ENCODE measurements at places on chromosomes 2 and 18. TPM values are rescaled to one million over a fixed set of nuclear protein-coding genes. Genes with fewer than 3 reads are reported as not detected.
A peak's percentile ranks its signal among the peaks of the same experiment; 100 is the strongest.

- DNase-seq = no peak
These were observed 43.1 kb downstream of the KCTD18 start for GRCh38 chr2:200466425-200467418.

DNA sequence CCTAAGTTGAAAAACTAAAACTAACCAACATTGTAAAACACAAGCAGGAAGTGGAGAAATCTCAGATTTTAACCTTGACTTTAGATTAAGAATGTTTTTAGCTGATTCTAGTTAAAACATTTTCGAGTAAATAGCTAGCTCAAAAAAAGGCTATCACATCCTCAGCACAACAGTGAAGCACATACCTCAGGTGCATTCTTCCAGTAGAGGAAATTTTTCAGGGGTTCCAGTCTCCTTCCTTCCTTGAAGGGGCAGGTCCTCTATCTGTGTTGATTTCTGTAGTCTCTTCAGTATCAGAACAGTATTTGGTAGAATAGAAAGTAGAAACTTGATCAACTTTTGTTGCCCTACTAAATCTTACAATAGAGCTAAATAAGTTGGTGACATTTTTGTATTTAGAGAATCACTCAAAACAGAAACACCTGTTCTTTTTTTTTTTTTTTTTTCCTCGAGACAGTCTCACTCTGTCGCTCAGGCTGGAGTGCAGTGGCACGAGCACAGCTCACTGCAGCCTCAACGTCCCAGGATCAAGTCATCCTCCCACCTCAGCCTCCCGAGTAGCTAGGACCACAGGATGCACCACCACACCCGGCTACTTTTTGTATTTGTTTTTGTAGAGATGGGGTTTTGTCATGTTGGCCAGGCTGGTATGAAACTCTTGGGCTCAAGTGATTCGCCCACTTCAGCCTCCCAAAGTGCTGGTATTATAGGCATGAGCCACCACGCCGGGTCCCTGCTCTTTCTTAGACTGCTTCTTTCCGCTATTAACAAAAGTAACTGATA is 6.9 kb upstream of the GPR155 start:
- no peak for DNase-seq

NTSR2 gene
- total RNA-seq = not detected

MBP gene
- total RNA-seq = 4.7 TPM

DNA sequence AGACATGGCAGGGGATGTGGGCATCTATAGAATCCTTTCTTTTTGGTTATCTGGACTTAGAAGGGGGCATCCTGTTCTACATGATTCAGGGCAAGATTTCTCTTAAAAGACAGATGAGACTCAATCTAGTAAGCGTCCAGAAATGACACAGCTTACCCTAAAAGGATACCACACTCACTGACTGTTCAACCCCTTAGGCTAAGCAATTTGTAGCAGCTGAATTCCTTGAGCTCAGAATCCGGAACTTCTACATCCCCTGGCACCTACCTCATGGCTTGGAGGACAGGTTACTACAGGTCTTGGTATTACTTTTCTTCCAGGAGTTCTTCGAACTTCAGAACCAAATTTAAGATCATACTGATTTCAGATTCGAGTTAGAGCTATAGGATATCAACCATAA is 138.4 kb downstream of the LAMA3 start:
- peak; percentile 94 for DNase-seq

RNF152 gene
- total RNA-seq = 5.8 TPM

GRCh38 chr2:8539743-8540551 is 141.9 kb upstream of the ID2 start:
- peak; percentile 26 for DNase-seq

DNA sequence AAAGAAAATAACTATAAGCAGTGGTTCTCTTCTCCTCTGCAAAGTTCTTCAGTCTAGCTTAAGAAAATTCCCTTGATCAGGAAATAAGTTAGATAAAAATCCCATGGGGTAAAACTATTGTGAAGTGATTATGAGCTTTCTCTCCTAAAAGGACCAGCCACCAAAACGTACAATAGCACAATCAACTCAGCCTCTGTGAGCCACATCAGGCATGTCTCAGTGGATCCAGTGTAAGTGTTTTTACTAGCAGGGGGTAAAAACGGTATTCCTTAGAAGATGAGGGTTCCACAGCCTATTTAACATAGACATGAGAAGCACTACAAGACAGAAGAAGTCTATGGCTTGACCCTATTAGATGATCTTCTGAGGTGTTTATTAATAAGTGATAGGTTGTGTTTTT is 503.2 kb downstream of the PIK3C3 start:
- no peak for DNase-seq

DNA sequence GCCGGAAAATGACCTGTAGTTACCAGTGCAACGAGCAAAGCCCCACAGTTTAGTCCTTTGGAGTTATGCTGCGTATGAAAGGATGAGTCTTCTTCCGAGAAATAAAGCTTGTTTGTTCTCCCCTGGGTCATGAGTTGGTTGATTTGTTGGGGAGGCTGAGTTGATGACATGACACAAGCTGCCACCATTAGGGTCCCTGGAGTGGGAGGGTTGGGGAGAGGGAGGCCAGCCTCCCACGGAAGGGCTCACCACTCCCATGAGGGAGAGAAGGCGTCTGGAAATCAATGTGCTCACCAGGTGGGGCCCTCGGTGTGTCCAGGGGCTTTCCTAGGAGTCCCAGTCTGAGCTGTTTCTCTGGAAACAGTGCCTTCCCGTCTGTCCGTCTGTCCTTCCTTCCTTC is 7.4 kb upstream of the DGKD start:
- DNase-seq = no peak

DNA sequence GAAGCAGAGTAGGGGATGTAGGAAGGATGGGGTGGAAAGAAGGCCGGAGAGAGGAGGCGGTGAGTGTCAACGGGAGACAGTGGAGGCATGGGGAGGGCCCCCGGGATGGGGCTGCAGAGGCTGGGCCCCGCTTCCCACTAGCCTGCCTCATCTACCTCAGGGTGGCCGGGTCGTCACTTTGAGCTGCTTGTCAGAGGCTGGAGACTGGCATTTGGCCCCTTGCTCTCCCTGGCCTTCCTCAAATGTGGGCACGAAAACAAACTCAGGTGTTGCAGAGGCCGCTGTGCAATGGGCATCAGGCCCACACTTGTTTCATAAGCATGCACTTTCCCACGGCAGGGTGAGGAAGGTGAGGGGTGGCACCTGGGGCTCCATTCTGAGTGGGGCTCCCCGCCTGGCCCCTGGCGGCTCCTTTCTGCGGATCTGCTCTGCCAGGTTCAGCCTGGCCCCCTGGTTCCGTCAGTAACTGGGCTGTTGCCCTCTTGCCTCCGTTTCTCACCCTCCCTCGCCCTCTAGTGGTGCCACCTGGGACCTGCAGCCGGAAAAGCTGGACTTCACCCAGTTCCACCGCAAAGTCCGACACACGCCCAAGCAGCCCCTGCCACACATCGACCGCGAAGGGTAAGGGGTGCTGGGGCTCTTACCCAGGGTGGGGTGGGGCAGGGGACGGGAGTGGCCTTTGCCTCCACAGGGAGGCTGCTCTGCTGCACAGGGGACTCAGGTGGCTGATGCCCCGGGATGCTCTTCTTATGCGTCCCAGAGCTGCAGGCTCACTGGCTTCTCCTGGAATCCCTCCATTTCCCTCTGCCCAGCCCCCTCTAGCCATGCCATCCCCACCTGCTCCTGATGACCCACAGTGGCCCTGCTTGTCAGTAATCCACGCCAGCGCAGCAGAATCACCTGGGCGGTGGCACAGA is 125.4 kb downstream of the CTIF start:
- DNase-seq = peak; percentile 27

CARF gene
- total RNA-seq = 1.3 TPM

SYT4 gene
- 0.67 TPM for total RNA-seq

GRCh38 chr2:219634951-219635751 is 7.7 kb downstream of the SLC4A3 start:
- DNase-seq = no peak

DNA sequence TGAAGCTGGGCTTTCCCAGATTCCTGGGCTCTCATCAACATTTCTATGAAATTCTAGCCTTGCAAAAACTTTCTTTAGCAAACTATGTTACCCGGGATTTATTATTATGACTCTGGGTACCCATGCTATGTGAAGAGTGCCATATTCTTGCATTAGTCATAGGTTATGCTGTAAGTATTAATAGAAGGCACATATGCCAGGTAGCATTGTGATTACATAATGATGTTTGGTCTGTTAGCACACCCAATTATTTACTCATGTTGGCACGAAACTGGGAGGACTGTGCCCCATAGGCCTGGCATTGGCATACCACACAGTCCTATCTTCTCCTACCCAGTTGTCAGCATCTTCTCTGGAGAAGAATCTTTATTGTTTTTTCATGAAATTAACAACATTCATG is 171.0 kb downstream of the SLC4A3 start:
- no peak for DNase-seq

VWA3B gene
- total RNA-seq = not detected

STEAP3 gene
- 13.9 TPM for total RNA-seq

DNA sequence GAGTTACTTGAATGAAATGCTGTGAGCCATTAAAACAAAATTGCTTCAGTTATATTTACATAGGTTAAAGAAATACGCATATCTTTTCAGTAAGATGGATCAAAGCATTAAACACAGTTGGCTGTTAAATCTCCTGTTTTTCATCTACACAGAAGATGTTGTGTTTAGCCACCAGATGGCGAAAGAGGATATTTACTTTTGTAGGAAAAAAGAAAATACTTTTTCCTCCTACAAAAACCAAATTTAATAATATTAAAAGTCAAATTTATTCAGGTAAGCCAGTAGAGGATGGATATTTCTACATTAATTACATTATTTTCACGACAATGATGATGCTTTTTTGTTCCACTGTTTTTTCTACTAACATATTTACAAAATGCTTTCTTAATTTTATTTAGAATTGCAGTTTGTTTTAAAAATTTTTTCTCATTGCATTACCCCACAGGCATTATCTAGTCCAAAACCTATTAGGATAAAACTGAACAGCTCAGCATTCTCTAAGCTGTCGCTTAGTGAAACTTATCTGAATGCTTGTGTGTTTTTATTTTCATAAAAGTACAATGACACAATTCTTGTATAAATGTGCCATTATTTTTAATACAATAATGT is 173.7 kb downstream of the ASXL3 start:
- DNase-seq = no peak

GRCh38 chr18:7872569-7872968 is 305.5 kb downstream of the PTPRM start:
- peak; percentile 72 for DNase-seq

- DNase-seq = no peak
These were observed 143.9 kb upstream of the GYPC start for GRCh38 chr2:126512026-126512425.

GPR55 gene
- total RNA-seq = 0.79 TPM

GRCh38 chr2:158317642-158318041 is 138.9 kb downstream of the CCDC148 start:
- no peak for DNase-seq

DNA sequence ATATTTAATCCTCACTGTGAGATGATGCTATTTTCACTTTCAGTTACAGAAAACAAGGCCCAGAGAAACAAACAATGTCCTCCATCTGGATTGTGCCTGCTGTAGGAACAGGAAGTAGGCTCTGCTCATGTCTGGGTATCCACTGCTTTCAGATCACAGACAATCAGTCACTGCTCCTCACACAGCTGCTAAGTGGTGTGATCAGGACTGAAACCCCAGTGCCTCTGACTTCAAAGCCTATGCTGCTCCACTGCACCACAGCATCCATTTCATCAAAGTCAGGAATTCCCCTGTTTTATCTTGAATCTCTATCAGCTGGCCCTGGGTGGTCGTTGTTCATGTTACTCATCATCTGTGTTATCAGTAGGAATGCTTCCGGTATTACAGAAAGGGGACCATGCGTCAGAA is 303.8 kb upstream of the TRIB2 start:
- DNase-seq = peak; percentile 69

LIMS4 gene
- total RNA-seq = 0.94 TPM

CABLES1 gene
- total RNA-seq = 9.0 TPM

DNA sequence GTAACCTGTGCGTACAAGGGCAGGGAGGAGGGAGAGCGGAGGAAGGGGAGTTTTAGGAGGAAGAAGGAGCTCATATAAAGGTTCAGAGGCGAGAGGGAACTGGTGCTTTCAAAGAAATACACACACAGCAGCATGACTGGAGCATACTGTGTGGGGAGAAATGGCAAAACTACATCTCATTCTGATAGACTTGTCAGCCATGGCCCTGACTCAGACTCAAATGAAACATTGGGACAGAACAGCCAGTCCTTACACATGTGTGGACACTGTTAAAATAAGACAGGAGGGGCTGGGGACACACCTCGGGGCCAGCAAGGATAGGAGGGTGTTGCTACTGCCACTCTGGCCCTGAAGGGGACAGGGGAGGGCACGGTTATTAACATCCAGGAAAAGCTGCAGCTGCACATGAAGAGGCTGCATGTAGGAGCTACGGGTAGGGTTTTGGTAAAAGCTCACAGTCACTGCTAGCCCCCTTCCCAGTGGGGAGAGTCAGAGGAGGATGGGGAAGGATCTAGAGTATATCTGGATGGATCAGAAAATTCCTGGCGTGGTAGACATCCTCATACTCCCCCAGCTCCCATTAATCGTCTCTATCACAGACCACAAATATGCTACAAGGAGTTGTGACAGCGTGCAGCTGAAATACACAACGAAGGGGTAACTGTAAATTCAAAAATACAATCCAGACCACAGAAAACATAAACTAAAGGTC is 110.5 kb downstream of the GATA6 start:
- DNase-seq = peak; percentile 68

GRCh38 chr2:101806123-101806522 is 108.6 kb downstream of the MAP4K4 start:
- peak; percentile 92 for DNase-seq

PLGLB1 gene
- total RNA-seq = not detected

- DNase-seq = peak; percentile 3
These were observed 499.3 kb upstream of the SMIM21 start for GRCh38 chr18:75926811-75927210.

DNA sequence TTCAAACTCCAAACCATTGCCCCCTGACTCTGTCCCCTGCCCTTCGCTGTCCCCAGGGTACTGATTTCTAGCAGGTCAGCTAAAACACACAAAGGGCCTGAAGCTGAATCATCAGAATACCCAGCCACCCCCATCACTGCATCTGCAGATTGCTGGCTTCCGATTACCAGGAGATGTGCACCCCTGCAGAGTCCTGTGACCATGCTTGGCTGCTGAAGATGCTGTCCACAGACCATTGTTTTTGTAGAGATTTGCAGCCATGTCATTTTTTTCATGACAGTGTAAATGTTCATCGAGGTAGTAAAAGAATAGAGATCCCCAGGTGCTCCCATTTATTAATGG is 463.3 kb downstream of the STK39 start:
- no peak for DNase-seq

DNA sequence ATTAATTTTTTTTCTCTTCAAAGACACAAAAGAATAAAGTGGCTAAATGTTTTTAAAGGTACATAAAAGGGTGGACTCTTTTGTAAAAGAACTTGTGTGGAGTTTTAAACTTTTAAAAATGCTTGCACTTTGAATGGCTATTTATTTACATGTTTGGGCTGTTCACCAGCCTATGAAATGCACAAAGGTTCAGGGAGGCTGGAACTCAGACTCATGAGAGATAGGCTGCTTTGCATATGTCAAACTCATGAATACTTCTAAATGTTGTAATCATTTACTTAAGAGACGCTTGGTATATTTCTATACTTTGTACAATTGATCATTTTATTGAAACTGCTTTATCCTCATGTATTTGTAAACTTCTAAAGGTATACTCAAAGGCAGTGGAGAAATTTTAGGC is 79.9 kb downstream of the ZEB2 start:
- DNase-seq = no peak
